IMR-90 (cell line): ENCODE measurements at places on chromosomes 6 and 20. TPM values are rescaled to one million over a fixed set of nuclear protein-coding genes. Genes with fewer than 3 reads are reported as not detected.
A peak's percentile ranks its signal among the peaks of the same experiment; 100 is the strongest.

- DNase-seq, result no peak
Observed at GRCh38 chr6:113370508-113371502, 486.3 kb upstream of the MARCKS start.

DNA sequence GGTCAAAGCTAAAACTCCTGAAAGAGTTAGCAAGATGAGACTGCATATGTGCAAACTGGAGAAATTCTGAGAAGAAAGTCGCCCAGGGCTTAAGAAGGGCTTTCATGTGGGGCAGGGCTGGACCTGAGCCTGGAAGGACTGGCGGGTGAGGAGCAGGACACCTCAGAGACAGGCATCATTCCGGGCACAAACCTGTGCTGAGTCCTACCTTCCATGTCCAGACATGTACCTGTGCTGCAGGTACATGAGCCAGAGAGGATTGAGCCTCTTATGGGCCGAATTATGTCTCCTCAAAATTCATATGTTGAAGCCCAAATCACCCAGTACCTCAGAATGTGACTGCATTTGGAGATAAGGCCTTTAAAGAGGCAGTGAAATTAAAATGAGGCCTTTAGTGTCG, 171.0 kb downstream of the QRSL1 start:
- no peak for DNase-seq

DNA sequence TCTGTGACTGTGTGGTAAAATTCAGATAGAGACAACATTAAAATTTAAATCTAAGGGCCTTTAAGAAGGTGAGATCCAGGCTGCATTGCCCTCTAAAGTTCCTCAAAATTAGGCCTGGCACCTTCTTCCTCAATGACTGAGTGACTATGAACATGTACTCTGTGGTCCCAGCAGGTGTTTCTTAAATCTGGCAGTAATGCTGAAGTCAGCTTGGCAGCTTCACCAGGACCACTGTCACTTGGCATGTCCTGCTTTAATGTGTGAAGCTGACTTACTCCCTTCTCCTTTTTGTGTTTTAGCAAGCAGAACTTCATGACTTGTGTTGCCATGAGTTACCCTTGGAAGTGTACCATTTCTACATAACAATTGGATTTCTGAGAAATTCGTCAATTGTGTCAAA, 141.7 kb downstream of the NKAIN2 start:
- DNase-seq, result no peak

GRCh38 chr6:84002226-84002625, 31.3 kb upstream of the MRAP2 start:
- DNase-seq, result no peak

DNA sequence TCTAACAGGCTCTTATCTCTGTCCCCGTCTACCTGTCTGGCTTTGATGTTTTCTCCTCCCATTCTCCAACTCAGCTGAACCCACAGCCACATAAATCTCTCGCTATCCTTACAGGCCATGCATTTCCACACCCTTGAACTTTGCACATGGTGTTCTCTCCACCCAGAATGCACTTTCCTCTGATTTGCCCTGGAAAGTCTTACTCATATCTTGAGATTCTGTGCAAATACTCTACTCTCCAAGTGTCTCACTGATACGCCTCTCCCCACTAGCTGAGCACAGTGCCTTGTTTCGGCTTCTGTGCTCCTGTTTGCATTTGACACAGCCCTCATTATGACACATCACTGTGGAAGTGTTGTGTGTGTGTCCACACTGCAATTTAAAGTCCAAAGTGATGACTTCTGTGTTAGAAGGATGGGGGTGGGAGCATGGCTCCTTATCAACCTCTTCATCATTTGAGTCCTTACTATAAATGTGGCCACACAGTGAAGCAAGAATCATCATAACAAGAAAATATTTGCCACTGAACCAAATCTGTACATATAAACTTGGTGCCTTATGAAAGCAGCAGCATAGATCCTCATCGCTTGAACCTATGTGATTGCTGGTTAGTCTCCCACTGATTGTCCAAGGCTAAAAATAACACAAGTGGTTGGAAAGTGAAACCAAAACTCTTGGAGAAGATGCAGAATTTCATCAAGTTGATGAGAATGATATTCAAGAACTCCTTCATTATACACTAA, 5.5 kb upstream of the PRELID3B start:
- peak; percentile 21 for DNase-seq

The SYNDIG1 gene
- not detected in 2 replicates for total RNA-seq

The NNAT gene
- 2.0 and 2.8 TPM in 2 replicates for total RNA-seq

The AK9 gene
- total RNA-seq, result 1.8 and 2.2 TPM in 2 replicates

The TMEM244 gene
- 0.28 and 0.36 TPM in 2 replicates for total RNA-seq

The COL12A1 gene
- total RNA-seq, result 452 and 502 TPM in 2 replicates
